ENCODE measurements at places on chromosomes 2 and 18.

GRCh38 chr2:57523304-57523703 lies 523.3 kb upstream of the VRK2 start:
- no peaks in the 10 kb centered on the region for H3K36me3 ChIP-seq
- H3K27ac ChIP-seq, result no peak overlapping the region
- DNase-seq, result no peak
- no peaks in the 10 kb centered on the region for H3K4me1 ChIP-seq
- no peaks in the 10 kb centered on the region for H3K27me3 ChIP-seq

- H3K4me3 ChIP-seq, result no peak overlapping the region
- H3K27me3 ChIP-seq, result no peaks in the 10 kb centered on the region
- no peaks in the 10 kb centered on the region for H3K36me3 ChIP-seq
- H3K27ac ChIP-seq, result no peak overlapping the region
- DNase-seq, result no peak
These were observed 20.8 kb upstream of the MYO3B start for GRCh38 chr2:170157025-170157684.

DNA sequence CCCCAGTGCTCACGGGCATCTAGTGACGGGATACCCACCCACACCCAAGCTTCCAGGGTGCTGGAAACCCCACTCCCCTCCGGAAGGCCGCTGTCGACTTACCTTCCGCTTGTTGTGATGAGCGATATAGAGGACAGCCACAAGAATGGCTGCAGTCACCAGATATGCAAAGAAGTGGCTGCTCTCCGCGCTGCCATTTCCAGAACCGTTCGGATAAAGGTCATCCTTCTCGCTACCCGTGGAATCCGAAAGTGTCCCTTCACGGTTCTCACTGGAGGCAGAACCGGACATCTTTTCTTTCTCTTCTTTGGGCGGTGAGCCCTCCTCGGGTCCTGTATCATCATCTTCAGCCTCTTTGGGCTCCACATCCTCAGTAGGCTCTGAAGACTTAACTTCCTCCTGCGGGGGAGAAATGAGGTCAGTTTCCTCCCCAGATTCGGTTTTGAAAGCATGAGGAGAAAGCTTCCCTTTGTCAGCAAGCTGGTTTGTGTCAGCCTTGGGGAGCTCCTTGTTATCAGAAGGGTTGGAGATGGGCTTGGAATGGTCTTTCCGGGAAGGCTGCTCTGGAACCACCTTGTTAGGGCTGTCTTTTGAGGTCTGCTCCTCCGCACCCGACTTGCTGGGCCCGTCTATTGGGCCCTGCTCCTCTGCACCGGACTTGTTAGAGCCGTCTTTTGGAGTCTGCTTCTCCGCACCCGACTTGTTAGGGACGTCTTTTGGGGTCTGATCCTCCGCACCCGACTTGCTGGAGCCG lies 1.2 kb downstream of the TGOLN2 start:
- no peaks in the 10 kb centered on the region for H3K4me1 ChIP-seq
- H3K27ac ChIP-seq, result peak overlapping the region; percentile 92
- no peaks in the 10 kb centered on the region for H3K36me3 ChIP-seq
- no peak for DNase-seq

- no peak for DNase-seq
- H3K27me3 ChIP-seq, result no peaks in the 10 kb centered on the region
- no peaks in the 10 kb centered on the region for H3K4me1 ChIP-seq
- H3K27ac ChIP-seq, result no peak overlapping the region
- H3K4me3 ChIP-seq, result no peak overlapping the region
- H3K36me3 ChIP-seq, result no peaks in the 10 kb centered on the region
These were observed 56.8 kb downstream of the FN1 start for GRCh38 chr2:215379039-215379438.

- no peaks in the 10 kb centered on the region for H3K27me3 ChIP-seq
- H3K36me3 ChIP-seq, result no peaks in the 10 kb centered on the region
- DNase-seq, result no peak
- H3K27ac ChIP-seq, result peak overlapping the region; percentile 97
- no peaks in the 10 kb centered on the region for H3K4me1 ChIP-seq
- peak overlapping the region; percentile 82 for H3K4me3 ChIP-seq
These were observed 552 bp downstream of the CNPPD1 start for GRCh38 chr2:219175928-219176817.

DNA sequence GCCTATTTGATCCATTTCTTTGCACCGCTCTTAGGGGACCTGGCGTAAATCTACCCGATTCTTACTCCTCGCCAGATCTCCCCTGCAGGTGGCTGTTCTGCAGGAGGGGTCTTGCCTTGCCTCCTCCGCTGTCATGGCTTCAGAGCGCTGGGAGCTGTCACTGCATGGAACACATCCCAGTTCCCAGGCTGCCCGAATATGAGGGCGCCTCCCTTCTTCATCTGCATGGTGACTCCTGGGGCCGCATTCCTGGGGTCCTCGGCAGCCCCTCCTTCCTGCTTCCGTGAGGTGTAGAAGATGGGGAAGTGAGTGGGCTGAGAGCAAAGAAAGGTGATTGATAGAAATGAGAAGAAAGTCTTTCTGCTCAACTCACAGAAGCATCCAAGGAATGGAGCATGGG lies 27.3 kb upstream of the COPS8 start:
- H3K4me3 ChIP-seq, result no peak overlapping the region
- H3K36me3 ChIP-seq, result no peaks in the 10 kb centered on the region
- DNase-seq, result no peak
- no peaks in the 10 kb centered on the region for H3K4me1 ChIP-seq
- H3K27ac ChIP-seq, result no peak overlapping the region

DNA sequence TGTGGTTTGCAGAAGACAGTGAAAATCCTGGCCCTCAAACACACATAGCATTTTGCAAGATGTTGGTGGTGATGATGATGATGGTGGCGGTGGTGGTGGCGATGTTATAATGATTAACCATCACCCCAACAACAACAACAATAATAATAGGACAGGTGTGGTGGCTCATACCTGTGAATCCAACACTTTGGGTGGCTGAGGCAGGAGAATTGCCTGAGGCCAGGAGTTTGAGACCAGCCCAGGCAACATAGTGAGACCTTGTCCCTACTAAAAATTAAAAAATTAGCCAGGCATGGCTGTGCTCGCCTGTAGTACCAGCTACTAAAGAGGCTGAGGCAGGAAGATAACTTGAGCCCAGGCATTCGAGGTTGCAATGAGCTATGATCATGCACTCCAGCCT lies 3.8 kb downstream of the VIT start:
- no peaks in the 10 kb centered on the region for H3K36me3 ChIP-seq
- no peaks in the 10 kb centered on the region for H3K27me3 ChIP-seq
- no peak for DNase-seq
- H3K4me1 ChIP-seq, result no peaks in the 10 kb centered on the region
- H3K4me3 ChIP-seq, result no peak overlapping the region

DNA sequence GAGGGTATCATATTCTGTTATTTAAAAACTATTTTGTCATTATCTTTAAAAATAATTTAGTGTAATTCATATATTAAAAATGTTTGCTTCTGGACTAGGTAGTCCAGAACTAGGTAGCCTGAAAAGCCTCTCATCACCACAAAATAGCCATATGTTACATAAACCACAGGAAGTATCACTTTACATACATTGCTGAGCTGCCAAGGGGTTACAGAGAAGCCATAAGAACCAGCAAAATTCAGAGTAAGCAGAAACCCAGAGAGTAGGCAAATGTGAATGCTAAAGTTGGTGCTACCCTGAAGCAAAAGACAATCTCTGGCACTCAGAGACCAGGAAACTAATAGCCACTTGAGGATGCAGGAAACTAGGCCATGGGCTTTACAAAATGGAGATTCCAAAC lies 60.9 kb downstream of the LOXHD1 start:
- H3K27ac ChIP-seq, result no peak overlapping the region
- DNase-seq, result no peak
- H3K4me1 ChIP-seq, result no peaks in the 10 kb centered on the region
- H3K4me3 ChIP-seq, result no peak overlapping the region
- no peaks in the 10 kb centered on the region for H3K27me3 ChIP-seq

- H3K4me1 ChIP-seq, result no peaks in the 10 kb centered on the region
- peak overlapping the region; percentile 55 for H3K27ac ChIP-seq
- no peak overlapping the region for H3K4me3 ChIP-seq
These were observed 68.3 kb downstream of the SPTBN1 start for GRCh38 chr2:54524226-54524991.

DNA sequence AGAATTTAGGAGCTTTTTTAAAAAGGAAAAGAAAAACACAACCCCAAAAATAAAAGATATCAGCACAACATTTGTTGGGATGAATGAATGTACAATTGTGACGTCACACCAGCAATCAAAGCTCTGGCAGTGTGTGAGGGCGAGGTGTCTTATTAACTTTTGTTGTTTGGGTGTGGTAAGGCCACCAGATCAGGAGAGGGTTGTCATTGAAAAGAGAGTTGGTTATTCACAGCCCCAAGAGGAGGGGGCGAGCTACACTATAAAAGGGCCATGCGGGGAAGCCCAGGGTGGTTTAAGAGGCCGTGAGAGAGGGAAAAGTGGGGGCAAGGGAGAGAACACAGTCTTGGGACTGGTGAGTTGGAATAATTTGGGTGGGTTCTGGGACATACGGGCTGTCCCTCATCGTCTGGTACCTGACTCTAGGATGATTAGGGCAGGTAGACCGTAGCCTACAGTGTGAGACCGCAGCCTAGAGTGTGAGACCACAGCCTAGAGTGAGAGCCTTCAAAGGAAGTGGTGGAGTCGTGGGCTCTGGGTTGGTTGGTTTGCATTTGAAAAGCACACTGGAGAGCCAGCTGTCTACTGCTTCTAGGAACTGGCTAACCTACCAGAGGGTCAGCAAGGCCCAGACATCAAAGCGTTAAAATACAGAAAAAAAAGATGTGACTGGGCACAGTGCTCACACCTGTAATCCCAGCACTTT lies 128.4 kb downstream of the INO80D start:
- no peak overlapping the region for H3K27ac ChIP-seq
- no peaks in the 10 kb centered on the region for H3K27me3 ChIP-seq
- H3K36me3 ChIP-seq, result no peaks in the 10 kb centered on the region
- no peaks in the 10 kb centered on the region for H3K4me1 ChIP-seq
- H3K4me3 ChIP-seq, result no peak overlapping the region

DNA sequence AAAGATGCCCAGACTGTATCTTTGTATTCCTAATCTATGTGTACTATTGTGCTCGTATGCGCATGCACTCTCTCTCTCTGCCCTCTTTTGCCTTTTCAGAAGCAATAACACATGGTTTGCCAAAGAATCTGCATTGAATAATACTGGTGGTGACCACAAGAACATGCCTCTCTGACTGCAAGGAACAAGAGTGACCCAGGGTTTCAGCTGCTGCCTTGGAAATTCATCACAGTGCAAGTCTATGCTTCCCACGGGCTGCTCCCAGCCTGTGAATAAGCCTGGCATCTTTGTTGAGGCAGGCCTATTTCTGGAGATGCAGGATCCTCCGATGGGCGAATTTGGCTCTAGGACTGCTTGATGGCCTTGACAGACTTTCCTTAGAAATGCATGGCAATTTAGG lies 689.4 kb upstream of the FANCL start:
- no peaks in the 10 kb centered on the region for H3K4me1 ChIP-seq
- no peak overlapping the region for H3K27ac ChIP-seq
- no peak for DNase-seq
- H3K27me3 ChIP-seq, result no peaks in the 10 kb centered on the region
- no peaks in the 10 kb centered on the region for H3K36me3 ChIP-seq

GRCh38 chr18:1914489-1914888 lies 656.8 kb downstream of the METTL4 start:
- H3K4me3 ChIP-seq, result no peak overlapping the region
- H3K4me1 ChIP-seq, result no peaks in the 10 kb centered on the region
- no peak overlapping the region for H3K27ac ChIP-seq
- H3K36me3 ChIP-seq, result no peaks in the 10 kb centered on the region
- H3K27me3 ChIP-seq, result no peaks in the 10 kb centered on the region
- no peak for DNase-seq

GRCh38 chr2:177270531-177270930 lies 6.0 kb upstream of the NFE2L2 start:
- no peaks in the 10 kb centered on the region for H3K36me3 ChIP-seq
- DNase-seq, result no peak
- peak overlapping the region; percentile 5 for H3K27ac ChIP-seq

GRCh38 chr18:9516437-9517064 lies 41.2 kb downstream of the RALBP1 start:
- no peaks in the 10 kb centered on the region for H3K27me3 ChIP-seq
- no peaks in the 10 kb centered on the region for H3K4me1 ChIP-seq
- DNase-seq, result no peak
- H3K27ac ChIP-seq, result no peak overlapping the region

- no peak overlapping the region for H3K27ac ChIP-seq
- no peaks in the 10 kb centered on the region for H3K36me3 ChIP-seq
These were observed 48.7 kb downstream of the PKP4 start for GRCh38 chr2:158505448-158505934.

GRCh38 chr2:97994476-97994875 lies 1.3 kb downstream of the TMEM131 start:
- no peak for DNase-seq

DNA sequence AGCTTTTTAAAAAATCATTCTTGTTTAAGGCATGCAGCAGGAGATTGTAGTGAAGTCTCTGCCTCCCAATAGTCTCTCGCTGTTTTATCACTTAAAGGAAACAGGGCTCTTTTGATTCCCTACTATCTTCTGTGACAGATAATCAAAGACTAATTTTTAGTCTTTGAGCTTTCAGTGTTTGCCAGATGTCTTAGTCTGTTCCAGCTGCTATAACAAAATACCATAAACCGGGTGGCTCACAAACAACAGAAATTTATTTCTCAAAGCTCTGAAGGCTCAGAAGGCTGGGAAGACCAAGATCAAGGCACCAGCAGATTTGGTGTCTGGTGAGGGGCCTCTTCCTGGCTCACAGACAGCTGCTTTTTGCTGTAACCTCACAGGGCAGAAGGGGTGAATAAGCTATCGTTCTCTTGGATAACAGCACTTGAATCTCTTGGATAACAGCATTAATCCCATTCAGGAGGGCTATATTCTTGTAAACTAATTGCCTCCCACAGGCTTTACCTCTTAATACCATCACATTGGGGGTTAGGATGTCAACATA lies 37.8 kb upstream of the STAT4 start:
- H3K36me3 ChIP-seq, result no peaks in the 10 kb centered on the region
- no peaks in the 10 kb centered on the region for H3K27me3 ChIP-seq
- no peaks in the 10 kb centered on the region for H3K4me1 ChIP-seq
- DNase-seq, result no peak

DNA sequence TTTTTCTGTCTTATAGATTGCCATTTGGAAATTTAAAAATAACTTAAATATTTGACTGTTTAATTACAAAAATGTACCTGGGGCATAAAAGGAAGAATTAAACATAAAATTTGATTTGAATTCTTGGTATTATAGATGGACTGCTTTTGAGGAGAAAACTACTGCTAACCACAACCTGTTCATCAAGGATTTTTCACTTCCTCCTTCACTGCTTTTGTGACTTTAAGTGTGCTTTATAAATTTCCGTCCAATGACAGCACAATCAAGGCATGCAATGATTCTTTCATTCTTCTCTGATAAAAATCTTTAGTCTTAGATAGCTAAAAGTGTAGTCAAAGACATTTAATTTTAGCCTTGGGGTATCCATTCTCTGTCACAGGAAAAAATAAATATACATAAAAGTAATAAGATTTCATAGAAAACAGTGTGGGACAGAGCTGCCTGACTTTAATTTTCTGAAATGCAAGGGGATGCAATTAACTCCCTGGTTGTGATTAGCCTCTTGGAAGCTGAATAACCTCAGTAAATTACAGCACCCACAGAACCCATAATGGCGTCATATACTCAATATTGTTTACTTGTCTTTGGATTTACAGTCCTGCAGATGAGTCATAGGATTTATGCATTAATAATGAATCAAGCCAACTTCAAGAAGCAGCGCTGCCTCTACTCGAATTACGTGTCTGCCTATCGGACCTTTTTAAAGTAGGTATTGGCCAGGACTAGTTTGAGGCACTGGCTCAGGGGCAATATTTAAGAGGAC lies 587.9 kb downstream of the NRXN1 start:
- H3K27ac ChIP-seq, result no peak overlapping the region
- no peaks in the 10 kb centered on the region for H3K27me3 ChIP-seq
- no peak for DNase-seq
- no peak overlapping the region for H3K4me3 ChIP-seq

Data from uterus (tissue), 4 donors.